ENCODE measurements at places on chromosomes 11 and 22.

DNA sequence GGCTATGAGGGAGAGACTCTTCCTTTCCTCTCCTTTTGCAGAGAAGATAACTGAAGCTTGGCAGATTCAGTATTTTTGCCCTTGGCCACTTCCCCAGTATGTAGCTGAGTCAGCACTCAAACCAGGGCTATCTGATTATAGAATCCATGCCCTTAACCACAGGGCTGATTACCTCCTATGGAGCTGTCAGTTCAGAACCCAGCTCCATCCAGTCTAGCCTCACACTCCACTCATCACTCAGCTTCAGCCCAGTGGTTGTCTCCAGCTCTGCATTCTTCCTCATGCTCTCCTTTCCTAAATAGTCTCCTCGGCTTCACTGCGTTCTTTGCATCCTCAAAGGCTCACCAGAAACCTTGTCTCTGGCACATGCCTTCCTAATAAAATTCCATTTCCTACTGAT, 151.6 kb upstream of the BLID start:
- DNase-seq = no peak

GRCh38 chr11:33778675-33779074, 4.4 kb upstream of the FBXO3 start:
- no peak for DNase-seq

- DNase-seq = no peak
These were observed 52.5 kb upstream of the C11orf58 start for GRCh38 chr11:16685914-16686313.

DNA sequence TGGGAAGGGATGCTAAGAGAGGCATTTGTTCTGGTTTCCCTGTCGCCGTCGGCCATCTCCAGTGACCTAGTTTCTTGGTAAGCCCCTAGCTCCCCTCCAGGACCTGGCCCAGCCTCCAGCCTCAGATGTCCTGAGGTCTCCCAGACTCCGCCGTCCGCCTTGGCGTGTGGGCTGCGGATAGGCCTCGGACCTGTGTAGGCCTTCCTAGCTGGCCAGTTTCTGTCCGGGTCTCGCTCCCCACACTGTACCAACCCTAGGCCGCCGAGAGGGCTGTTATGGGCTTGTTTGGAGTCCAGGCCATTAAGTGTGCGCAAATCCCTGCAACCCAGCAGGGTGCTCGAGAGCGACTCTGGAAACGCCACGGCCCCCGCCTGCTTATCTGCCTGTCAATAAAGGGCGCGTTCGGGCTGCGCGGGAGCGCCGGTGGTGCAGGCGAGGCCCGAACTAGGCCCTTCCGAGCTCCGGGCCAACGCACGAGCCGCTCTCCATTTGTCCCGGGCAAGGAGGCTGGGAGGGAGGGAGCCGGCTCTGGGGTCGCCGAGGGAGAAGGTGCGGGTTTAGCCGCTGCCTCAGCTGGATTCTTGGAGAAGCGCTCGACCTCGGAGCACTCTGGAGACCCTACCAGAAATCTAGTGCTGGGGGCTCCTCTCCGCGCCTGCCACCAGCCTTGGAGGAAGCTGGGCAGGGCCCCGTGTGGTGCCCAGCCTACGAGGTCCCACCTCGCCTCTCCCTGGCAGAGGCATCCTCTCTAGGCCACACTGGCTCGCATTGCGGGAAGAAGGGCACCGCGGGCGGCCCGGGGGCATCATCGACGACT, 8.7 kb upstream of the PAX6 start:
- DNase-seq = no peak

- no peak for DNase-seq
These were observed 313.1 kb upstream of the PITPNB start for GRCh38 chr22:28232204-28232603.

GRCh38 chr11:111841370-111842053, 29.9 kb downstream of the ALG9 start:
- peak; percentile 91 for DNase-seq

- no peak for DNase-seq
These were observed 86.0 kb upstream of the GRIK4 start for GRCh38 chr11:120425527-120425926.

GRCh38 chr11:45985212-45985611, 62.8 kb downstream of the LARGE2 start:
- DNase-seq = no peak

- DNase-seq = no peak
These were observed 2.3 kb upstream of the FOLR1 start for GRCh38 chr11:72189455-72190250.

DNA sequence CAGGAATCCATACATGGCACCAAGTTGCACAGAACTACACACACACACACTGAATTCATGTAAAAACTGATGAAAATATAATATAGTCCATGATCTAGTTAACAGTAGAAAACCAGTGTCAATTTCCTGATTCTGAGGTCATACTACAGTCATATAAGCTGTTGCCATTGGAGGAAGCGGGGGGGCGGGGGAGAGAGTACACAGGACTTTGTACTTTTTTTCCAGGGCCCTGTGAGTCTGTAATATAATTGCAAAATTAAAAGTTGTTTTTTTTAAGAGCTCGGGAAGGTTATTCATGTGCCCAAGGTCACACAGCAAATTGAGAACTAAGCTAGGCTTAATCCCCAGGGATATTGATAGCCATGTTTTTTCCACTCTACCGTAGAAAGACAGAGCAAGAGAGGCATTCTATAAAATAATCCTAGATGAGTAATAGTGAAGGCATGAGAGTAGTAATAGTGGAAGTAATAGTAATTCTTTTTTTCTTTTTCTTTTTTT, 312.3 kb downstream of the MN1 start:
- DNase-seq = no peak

GRCh38 chr11:127943152-127943551, 644.2 kb downstream of the ETS1 start:
- DNase-seq = no peak

DNA sequence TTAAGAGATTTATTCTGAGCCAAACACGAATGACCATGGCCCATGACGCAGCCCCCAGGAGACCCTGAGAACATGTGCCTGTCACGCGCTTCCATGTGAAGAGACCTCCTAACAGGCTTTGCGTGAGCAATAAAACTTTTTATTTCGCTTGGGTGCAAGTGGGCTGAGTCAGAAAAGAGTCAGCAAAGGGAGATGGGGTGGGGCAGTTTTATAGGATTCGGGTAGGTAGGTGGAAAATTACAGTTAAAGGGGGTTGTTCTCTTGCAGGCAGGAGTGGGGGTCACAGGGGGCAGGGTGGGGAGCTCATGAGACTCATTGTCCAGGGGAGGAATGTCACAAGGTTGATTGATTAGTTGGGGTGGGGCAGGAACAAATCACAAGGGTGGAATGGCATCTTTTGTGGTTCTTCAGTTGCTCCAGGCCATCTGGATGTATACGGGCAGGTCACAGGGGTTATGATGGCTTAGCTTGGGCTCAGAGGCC, 77.2 kb upstream of the FTH1 start:
- no peak for DNase-seq

DNA sequence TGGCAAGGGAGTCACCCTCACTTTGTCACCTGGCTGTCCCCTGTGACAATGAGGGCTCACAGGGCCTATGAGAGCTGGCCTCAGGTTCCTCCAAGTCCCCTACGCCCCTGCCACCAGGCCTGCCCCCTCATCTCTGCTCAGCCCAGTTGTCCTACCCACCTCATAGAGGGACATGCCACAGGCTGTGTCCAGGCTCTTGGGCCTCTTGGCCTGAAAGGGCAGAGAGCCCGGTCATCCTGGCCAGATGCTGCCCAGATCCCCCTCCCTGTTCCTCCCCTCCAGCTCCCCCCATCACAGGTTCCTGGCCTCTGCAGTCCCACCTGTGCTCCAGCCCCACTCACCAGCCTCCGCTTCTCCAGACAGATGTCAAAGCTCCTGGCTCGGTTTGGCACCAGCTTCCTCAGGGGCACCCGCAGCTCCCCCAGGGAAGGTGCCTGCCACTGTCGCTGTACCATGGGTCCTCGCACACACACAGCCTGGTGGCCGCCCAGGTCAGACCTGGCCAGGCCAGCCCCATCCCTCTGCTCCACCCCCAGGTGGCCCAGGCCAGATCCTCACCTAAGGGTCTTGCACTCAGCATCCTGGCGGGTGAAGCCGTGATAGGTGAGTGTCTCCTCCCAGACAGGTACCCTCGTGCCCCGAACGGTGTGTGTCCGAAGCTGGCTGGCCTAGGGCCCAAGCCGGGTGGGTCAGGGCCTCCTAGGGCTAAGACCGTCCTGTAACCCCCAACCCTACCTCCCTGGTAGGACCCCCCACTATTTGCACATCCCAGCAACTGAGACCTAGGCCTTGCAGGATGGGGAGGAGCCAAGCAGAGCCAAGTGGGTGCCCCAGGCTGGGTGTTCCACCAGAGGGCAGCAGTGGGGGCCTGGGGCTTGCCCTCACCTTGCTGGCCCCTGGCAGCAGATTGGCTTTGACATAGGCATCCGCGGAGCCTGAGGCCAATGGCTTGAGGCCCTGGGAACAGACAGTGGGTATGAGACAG, 8.3 kb downstream of the NDUFV1 start:
- DNase-seq = no peak

GRCh38 chr11:45924927-45925326, 2.5 kb downstream of the LARGE2 start:
- DNase-seq = no peak

- no peak for DNase-seq
These were observed 9.4 kb downstream of the UBQLN3 start for GRCh38 chr11:5500393-5500801.

- no peak for DNase-seq
These were observed 43.2 kb downstream of the TBX1 start for GRCh38 chr22:19803736-19804267.

GRCh38 chr22:49765091-49765771, 62.4 kb downstream of the BRD1 start:
- peak; percentile 59 for DNase-seq

GRCh38 chr11:567011-567628, 6.3 kb downstream of the RASSF7 start:
- DNase-seq = no peak

GRCh38 chr22:18073467-18073866, 4.3 kb upstream of the PEX26 start:
- DNase-seq = no peak

DNA sequence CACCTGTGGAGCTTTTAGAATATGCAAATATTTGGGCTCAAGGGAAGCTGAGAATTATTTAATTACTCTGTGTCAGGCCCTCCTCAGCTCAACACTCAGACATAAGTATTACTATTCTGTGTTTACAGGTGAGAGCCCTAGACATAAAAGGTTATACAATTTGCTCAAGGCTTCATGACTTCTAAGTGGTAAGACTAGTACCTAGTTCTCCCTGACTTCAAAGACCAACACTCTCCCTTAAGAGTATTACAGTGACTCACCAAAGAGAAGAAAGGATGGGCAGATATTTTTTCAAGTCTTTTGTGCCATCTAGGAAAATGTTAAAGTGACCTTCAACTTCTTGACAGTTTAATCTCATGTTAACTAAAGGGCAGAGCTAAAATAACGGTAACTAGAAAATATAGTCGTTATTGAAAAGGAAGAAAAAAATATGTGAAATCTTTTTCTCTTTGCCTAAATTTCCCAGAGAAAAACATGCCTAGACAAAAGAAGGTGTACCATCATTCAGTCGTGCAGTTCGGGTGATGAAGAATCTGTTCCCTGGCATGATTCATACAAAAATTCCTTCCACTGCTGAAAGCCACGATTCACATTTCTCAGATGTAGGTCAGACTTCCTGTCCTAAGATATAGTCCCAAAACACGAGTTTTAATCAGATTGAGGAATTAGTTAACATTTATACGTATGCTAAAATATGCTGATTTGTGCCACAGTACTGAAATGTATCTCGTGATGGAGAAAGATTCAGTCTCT, 849.1 kb upstream of the API5 start:
- DNase-seq = no peak

- no peak for DNase-seq
These were observed 43.7 kb upstream of the ARHGAP20 start for GRCh38 chr11:110755941-110756340.

DNA sequence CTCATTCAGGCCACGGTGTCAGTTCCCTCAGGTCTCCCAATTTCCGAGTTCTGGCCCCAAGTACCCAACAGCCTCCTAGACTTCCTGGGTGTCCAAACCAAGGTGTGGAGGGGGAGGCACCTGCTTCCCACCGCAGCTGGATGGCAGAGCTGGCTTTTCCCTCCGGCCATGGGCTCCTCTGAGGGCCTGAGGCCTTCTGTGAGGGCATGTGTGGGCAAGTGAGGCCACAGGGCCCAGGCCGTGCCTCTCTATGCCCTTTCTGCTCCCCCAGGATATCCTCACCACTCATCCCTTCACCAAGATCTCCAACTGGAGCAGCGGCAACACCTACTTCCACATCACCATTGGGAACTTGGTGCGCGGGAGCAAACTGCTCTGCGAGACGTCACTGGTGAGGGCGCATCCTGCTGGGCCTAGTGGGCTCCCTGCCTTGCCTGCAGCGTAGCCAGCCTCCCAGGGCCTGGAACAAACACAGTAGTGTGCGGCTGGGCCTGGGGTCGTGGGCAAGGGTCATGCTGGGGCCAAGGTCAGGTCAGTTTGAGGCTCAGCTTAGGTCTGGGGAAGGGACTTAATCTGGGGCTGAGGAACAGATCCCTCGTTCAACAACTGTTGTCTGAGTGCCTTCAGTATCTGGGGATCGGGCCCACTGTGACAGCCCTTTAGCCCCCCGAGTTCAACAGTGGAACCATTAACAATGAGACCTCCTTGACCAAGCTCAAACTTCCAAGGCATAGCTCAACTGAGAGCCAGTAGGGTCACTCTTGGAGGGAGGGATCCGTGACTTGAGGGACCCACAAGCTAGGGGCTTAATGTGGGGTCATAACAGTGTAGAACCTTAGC, 85.8 kb downstream of the MYO7A start:
- DNase-seq = peak; percentile 61

- no peak for DNase-seq
These were observed 9.8 kb downstream of the LMNTD2 start for GRCh38 chr11:550746-551085.

GRCh38 chr11:117437041-117437790, 109.6 kb downstream of the CEP164 start:
- DNase-seq = peak; percentile 50

DNA sequence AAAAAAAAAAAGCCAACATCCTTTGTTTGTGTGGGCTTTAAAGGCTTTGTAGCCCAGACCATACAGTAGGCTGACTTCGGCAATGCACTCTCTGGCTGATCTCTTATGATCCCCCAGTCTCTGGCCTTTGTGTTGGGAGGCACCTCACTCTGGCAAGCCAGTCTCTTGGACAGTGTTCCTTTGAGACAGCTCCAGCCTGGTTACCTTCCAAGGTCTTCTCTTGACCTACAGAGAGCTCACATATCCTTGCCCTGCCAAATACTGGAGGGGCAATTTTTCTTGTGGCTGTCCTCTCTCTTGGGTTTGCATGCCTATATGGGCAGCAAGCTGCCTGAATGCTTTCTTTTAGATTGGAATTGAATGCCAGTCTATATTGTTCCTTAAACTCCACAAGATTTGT, 69.8 kb downstream of the SESN3 start:
- no peak for DNase-seq

Data from tibial artery (tissue), 4 donors.